ENCODE measurements at places on chromosomes 2 and 18. TPM values are rescaled to one million over a fixed set of nuclear protein-coding genes. Genes with fewer than 3 reads are reported as not detected.

DNA sequence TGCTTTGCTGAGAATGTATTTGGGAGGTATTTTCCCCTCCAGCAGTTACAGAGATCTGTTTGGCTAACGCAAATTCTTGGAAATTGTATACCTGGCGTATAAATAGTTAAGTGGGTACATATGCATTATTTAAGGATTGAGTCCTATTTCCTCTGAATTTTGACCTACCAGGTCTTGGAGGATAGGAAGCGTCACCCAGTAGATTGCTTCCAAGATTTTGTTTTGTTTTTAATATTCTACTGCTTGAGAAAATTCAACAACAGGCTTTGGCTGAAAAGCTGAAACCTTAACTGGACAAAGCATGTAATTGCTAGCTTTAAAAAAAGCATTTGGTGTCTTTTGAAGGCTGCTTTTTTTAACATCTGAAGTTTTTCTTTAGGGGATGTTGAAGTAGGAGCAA is 150.1 kb downstream of the WDSUB1 start:
- no peak for DNase-seq

The EMILIN2 gene
- total RNA-seq: 1.2 TPM

The MEIS1 gene
- total RNA-seq: 4.5 TPM

GRCh38 chr2:112626604-112627059 is 19.1 kb upstream of the SLC20A1 start:
- peak; percentile 66 for DNase-seq

- no peak for DNase-seq
Measured at GRCh38 chr18:58258692-58259342, 214.8 kb downstream of the NEDD4L start.

DNA sequence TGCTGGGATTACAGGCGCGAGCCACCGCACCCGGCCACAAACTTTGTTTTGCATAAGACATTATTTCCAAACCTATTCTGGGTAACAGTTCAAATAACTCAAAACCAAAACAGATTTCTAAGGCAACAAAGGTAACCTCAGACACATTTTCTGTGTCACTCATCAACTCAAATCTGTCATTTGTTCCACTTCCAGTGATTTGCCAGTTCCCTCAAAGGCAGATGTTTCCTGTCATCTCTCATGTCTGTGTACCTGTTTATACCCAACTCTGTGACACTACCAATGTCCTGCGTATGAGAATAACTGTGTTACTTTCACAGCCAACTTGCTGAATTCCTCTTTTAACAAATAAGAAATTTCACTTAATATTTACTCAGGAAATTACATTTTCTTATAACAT is 54.4 kb downstream of the SCN3A start:
- no peak for DNase-seq

- peak; percentile 70 for DNase-seq
Measured at GRCh38 chr2:182280118-182280517, 146.7 kb downstream of the PDE1A start.

The DCDC2C gene
- not detected for total RNA-seq

GRCh38 chr18:61929881-61930640 is 37.3 kb upstream of the RNF152 start:
- DNase-seq: no peak

The CDKL4 gene
- total RNA-seq: not detected

GRCh38 chr2:130347220-130347925 is 4.7 kb downstream of the IMP4 start:
- no peak for DNase-seq

The ABCG5 gene
- total RNA-seq: not detected

- DNase-seq: no peak
Measured at GRCh38 chr2:66688951-66689350, 254.0 kb downstream of the MEIS1 start.

- peak; percentile 57 for DNase-seq
Measured at GRCh38 chr2:200592406-200593075, 6.7 kb downstream of the AOX1 start.

GRCh38 chr18:46656326-46657114 is 500 bp downstream of the LOXHD1 start:
- DNase-seq: no peak

The CABYR gene
- 12.0 TPM for total RNA-seq

The VWA3B gene
- total RNA-seq: not detected

DNA sequence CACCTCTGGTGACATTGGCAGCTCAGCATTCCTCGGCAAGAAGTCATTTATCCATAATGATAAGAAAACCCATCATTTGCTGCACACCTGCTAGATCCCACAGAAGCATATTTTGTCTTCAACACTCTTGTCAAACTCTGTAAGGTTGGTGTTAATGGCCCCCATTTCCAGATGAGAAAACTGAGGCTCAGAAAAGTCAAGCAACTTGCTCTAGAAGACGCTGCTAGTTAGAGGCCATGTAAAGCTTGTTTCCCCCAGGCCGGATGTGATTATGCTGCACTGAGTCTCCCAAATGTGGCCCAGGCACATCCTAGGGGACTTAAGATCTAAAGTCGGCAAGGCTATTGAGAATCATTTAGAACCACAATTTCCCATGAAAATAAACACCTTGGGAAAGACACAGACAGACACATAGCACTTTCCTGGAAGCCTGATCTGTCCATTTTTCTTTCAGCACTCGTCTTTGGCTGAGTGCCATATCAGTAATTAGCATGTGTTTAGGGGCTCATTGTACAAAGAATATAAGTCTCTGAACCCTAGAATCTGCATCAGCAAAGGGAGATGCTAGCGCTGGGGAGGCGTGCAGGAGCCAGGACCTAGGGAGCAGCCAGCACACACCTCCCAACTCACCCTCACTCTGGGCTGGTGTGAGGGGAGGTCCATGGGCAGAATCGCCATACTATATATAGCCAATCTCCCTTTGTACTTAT is 39.3 kb downstream of the C1QL2 start:
- DNase-seq: no peak

DNA sequence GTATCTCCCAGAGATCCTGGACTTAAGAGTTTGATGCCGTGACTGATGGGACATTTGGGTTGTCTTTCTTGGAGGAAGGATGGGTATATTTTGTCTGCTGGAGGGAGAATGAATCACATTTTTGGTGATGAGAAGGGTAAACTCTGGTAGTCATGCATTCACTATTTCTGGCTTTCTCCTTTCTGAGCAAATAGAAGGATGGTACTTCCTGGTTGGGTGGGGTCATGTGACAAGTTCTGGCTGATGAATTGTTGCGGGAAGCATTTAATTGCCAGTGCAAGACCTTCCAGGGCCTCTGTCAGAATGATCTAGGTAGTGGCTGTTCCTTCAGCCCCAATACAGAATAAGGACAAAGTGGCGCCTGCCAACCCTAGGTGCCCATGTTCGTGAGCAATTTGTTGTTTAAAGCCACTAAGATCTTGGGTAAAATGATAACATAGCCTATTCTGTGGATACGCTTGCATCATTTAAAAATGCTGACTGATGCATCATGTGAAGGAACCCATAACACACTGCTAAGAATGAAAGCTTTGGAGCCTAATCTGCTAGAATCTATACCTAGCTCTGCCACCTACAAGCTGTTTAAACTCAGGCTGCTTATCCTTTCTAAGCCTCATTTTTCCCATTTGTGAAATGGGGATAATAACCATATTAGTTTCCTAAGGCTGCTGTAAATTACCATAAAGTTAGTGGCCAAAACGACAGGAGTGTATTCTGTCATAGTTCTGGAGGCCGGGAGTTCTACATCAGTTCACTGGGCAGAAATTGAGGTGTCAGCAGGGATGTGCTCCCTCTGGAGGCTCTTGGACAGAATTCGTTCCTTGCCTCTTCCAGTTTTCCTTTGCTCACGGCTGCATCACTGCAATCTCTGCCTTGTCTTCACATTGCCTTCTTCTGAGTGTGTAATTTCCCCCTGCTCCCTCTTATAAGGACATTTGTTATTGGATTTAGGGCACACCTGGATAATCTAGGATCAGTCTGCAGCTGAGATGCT is 281.3 kb downstream of the AGPS start:
- DNase-seq: peak; percentile 8

GRCh38 chr18:11808001-11808855 is 43.0 kb upstream of the CHMP1B start:
- DNase-seq: peak; percentile 90

DNA sequence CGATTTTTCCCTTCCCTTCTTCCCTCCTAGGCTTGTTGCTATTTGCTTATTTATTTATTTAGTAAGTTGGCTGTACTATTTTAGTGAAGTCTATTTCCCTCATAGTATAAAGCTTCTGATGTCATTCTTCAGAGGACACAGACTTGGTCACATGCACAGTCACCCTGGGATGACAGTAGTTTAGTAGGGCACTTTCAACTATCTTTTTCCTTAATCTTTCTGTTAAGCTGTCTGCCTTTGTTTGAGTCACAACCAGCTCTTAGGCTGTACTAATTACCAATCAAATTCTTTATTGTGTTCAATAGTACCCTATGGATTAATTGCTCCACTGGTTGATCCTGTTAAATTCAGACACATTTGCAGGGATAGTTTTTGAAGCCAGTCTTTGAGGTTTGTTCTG is 26.9 kb upstream of the RAB31 start:
- no peak for DNase-seq

GRCh38 chr2:54541995-54542394 is 85.9 kb downstream of the SPTBN1 start:
- DNase-seq: no peak

DNA sequence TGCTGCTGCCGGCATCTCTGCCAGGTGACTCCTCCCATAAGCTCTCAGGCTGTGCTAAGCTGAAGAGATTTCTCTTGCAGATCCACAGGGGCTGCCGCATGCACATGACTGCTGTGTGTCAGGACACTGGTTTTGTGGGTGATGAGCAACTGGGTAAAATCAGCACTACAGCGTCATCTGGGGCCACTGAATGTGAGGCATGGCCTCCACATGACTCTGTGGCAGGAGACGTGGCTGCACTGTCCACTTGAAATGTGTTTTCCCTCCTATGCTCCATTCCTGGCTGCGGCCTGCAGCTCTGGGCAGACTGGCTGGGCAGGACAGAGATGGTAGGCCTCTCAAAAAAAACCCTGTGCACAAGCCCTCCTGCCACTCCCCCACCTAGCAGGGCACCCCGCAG is 63.6 kb downstream of the MARCO start:
- no peak for DNase-seq

DNA sequence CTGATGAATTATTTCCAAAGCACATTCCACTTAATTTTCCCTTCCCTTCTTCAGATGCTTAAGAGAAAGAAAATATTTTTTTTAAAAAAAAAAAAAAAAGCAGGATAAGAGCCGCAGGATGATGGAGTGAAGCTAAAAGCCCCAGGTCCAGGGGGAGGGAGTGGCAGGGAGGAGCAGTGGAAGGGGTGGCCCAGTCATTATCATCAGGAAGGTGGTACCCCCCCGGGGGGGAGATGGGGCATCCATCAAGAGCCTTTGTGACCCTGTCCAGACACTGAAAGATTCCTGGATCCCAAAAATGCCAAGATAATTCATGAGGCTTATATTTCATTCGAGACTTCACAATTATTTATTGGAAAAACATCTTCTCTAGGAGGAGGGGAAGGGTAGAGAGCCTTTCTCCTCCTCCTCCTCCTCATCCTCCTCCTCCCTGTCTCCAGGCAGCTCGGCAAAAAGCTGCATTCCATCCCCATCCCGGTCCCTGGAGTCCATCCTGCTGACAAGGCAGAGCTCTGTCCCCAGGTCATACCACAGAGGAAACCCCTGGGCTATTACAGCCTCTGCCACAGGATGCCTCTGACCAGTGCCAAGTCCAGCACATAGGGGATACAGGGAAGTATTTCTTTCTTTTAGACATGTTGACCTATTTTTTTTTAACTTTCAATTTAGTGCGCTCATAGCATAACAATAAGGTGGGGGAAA is 125.3 kb downstream of the TWIST2 start:
- peak; percentile 83 for DNase-seq

The PIEZO2 gene
- total RNA-seq: 11.7 TPM

The CFAP221 gene
- total RNA-seq: not detected

DNA sequence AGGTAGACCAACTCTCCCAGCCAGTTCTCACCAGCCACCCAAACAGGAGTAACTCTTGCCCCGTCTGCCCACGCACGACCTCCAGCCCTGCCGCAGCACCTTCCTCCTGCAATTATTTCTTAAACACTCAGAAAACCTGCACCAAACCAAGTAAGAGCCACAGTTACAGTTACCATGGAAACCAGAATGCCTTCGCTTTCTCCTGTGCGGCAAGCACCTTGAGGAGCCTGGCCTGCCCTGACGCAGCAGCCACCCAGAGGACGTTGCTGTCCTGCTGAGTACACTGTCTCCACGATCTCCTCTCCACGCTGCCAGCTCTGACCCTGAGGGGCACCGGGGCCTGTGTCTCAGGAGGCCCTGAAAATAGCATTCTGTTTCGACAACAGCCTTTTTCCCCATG is 94.3 kb upstream of the SMIM21 start:
- no peak for DNase-seq

- no peak for DNase-seq
Measured at GRCh38 chr2:212900715-212901114, 250.7 kb downstream of the IKZF2 start.

- DNase-seq: peak; percentile 67
Measured at GRCh38 chr2:67268797-67269196, 128.3 kb upstream of the ETAA1 start.
